ENCODE measurements at places on chromosomes 12 and 14. TPM values are rescaled to one million over a fixed set of nuclear protein-coding genes. Genes with fewer than 3 reads are reported as not detected.

The KRT81 gene
- not detected for total RNA-seq

The ADAM21 gene
- not detected for total RNA-seq

The TRIM9 gene
- 2.0 TPM for total RNA-seq

The SYT10 gene
- total RNA-seq: not detected

The CLEC6A gene
- not detected for total RNA-seq

DNA sequence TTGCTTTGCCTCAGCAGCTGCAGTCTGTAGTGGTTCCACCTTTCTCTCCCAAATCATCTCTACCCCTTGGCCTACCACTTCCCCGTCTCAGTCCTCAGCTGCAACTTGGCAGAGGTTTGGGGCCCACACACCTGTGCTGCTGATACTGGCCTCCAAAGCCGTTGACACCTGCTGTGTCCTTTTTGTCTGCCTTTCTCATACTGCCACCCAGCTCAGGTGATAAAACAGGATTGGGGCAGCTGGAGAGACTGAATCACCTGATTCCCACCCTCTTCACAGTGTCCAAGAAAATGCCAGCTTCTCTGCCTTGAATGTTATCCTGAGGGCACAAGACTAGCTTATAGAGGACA is 103.7 kb downstream of the ETV6 start:
- no peak overlapping the region for H3K27ac ChIP-seq
- peaks cover 4% of the 10 kb centered on the region for H3K4me1 ChIP-seq
- no peak overlapping the region for H3K4me3 ChIP-seq

- no peaks in the 10 kb centered on the region for H3K36me3 ChIP-seq
- H3K4me3 ChIP-seq: no peak overlapping the region
- no peak for DNase-seq
- peaks cover 13% of the 10 kb centered on the region for H3K4me1 ChIP-seq
- H3K27me3 ChIP-seq: no peaks in the 10 kb centered on the region
- H3K27ac ChIP-seq: no peak overlapping the region
These were observed 115.3 kb upstream of the CPSF6 start for GRCh38 chr12:69123919-69124638.

- no peak overlapping the region for H3K27ac ChIP-seq
- H3K27me3 ChIP-seq: no peaks in the 10 kb centered on the region
- DNase-seq: no peak
- H3K36me3 ChIP-seq: no peaks in the 10 kb centered on the region
- no peaks in the 10 kb centered on the region for H3K4me1 ChIP-seq
These were observed 48.7 kb downstream of the CCNK start for GRCh38 chr14:99529899-99530298.

- no peak for DNase-seq
- no peaks in the 10 kb centered on the region for H3K27me3 ChIP-seq
- H3K36me3 ChIP-seq: no peaks in the 10 kb centered on the region
- H3K4me1 ChIP-seq: peaks cover 13% of the 10 kb centered on the region
- no peak overlapping the region for H3K27ac ChIP-seq
These were observed 74.2 kb downstream of the GNS start for GRCh38 chr12:64685050-64685449.

GRCh38 chr14:43410631-43411030 is 1096.5 kb downstream of the FSCB start:
- no peaks in the 10 kb centered on the region for H3K4me1 ChIP-seq
- no peaks in the 10 kb centered on the region for H3K27me3 ChIP-seq
- no peak overlapping the region for H3K27ac ChIP-seq
- H3K36me3 ChIP-seq: no peaks in the 10 kb centered on the region

DNA sequence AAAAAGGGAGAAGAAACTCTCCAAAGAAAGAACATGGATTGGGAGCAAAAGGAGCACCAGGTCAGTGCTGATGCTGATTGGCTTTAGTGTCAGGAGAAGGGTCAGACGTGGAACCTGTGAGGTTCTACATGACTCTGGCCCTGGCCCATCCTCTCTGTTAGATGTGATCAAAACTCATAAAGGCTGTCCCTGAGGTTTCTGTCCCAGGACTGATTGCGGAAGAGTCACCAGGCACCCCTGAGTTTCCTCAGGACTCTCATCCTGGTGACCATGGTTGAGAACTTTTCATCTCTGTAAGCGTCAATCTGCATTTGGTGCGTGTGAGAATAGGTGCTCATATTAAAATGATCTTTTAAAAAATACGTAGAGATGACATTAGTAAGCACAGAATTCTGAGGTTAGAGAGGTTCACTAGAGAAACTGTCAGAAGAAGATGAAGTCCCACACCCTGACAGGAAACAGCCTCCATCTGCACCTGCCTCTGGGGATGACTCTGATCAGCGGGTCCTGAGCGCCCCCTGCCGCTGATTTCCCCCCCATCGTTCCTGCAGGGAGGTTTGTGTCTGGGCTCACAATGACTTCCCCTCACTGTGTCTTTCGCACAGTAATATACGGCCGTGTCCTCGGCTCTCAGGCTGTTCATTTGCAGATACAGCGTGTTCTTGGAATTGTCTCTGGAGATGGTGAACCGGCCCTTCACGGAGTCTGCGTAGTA is 741.8 kb downstream of the TMEM121 start:
- H3K4me1 ChIP-seq: no peaks in the 10 kb centered on the region
- no peak overlapping the region for H3K27ac ChIP-seq
- no peaks in the 10 kb centered on the region for H3K27me3 ChIP-seq
- no peak for DNase-seq
- no peak overlapping the region for H3K4me3 ChIP-seq

Data from ovary (tissue), 10 donors.